ENCODE measurements at places on chromosomes 1 and 21.

- DNase-seq, result no peak
Observed at GRCh38 chr1:61233121-61233660, 150.8 kb downstream of the NFIA start.

- DNase-seq, result no peak
Observed at GRCh38 chr1:206121269-206121668, 4.1 kb upstream of the AVPR1B start.

- DNase-seq, result no peak
Observed at GRCh38 chr1:169321539-169321938, 46.1 kb downstream of the NME7 start.

- no peak for DNase-seq
Observed at GRCh38 chr1:15799004-15799867, 8.2 kb downstream of the UQCRHL start.

DNA sequence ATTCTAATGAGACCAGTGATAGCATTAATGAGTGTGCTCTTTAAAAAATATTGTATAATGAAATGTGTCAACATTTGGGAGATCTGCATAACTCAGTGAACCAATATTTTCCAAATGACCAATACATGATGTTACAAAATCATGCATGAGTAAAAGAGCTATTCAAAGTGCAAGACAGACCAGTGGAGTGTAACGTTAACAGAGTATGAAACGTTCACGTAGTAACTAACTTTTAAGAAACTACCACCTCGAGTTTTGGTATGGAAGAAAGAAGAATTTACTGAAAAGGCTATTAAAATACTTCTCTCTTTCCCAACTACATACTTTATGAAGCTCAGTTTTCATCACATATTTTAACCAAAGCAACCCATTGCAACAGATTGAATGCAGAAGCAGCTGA, 9.6 kb upstream of the SLC6A9 start:
- DNase-seq, result no peak

DNA sequence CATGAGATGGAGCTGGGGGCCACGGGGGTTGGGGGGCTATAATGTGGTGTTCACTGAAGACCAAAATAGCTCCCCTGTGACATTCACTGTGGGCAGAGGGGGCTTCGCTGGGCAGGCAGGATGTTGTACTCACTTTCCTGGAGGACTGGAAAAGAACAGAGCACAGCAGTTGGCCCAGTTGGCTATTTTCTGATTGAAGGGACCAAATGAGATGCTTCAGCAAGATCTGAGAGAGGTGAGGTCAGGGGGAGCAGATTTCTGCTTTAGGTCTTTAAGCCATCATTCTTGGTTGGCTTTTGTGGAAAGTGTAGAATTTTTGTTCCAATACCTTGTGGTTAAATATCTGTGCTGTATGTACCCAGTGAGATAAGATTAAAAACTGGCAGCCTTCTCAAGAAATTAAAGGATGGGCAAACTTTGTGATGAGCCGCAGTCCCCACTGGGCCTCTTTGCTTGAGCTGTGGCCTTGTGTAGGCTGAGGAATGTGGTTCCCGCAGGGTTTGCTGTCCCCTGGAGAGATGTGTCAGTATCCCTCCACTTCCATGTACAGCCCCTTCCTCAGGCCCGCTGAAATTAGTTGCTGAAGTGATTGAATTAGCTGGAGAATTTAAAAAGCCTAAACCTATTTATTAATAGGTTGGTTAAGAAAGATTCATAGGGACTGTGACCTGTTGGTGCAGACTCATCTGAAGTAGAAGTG, 80.7 kb downstream of the ATP5PO start:
- no peak for DNase-seq

DNA sequence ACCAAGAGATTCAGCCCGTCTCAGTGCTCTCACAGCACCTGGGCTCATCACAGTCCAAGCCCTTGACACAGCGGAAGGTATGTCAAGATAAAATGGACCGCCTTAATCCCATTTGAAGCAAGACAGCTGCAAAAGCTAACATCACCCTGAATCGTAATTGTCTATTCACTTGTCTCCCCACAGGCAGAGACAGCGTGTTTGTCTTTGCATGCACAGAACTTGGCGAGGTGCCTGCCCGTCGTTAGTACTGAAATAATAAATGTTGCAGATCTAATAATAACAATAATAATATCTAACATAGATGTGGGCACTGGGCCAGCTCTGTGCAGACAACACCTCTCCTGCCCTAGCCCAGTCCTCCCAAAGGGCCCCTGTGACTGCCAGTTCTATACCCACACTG, 271.7 kb downstream of the NPHP4 start:
- no peak for DNase-seq

DNA sequence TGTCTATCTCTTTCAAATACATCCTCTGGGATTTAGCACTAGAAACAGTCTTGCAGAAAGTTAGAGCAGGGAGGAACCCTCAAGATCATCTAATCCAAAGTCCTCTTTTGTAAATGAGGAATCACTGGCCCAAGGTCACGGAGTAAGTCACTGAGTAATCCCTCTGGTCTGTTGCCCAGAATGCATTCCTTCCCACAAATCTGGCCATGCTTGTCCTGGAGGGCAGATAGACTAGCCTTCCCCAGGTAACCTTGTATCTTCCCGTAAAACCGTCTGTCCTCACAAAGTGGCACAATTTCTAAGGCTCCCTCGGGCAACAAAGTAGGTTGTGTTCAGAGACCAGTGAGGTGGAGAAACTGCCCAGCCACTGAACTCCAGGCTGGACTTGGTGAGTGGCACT, 46.2 kb downstream of the DDR2 start:
- DNase-seq, result no peak

All from stimulated activated CD8-positive, alpha-beta memory T cell treated with anti-CD3 and anti-CD28 coated beads, Interleukin-12 subunit alpha, Interleukin-12 subunit beta, amount 100 ng/mL, for 4 hours (primary cell).